Thoracic aorta endothelial cell (primary cell): ENCODE measurements at places on chromosomes 16 and 17. TPM values are rescaled to one million over a fixed set of nuclear protein-coding genes. Genes with fewer than 3 reads are reported as not detected.

Gene GSG1L2
- not detected in 2 replicates for total RNA-seq

Gene RNF222
- total RNA-seq, result not detected in 2 replicates

Gene OR4D1
- not detected in 2 replicates for total RNA-seq

Gene ZNF213
- 6.2 and 6.6 TPM in 2 replicates for total RNA-seq

Gene G6PC3
- total RNA-seq, result 23.4 and 34.3 TPM in 2 replicates

Gene TP53TG3B
- not detected in 2 replicates for total RNA-seq

Gene MFSD6L
- total RNA-seq, result not detected in 2 replicates

Gene TPSD1
- total RNA-seq, result not detected in 2 replicates

Gene NLRP1
- 43.0 and 49.4 TPM in 2 replicates for total RNA-seq

Gene TAOK2
- 91.9 and 96.3 TPM in 2 replicates for total RNA-seq

Gene EVPL
- not detected in 2 replicates for total RNA-seq

Gene TNP2
- not detected in 2 replicates for total RNA-seq

Gene C16orf86
- 1.1 and 2.0 TPM in 2 replicates for total RNA-seq

Gene GP2
- not detected in 2 replicates for total RNA-seq

Gene MPP3
- 13.2 and 13.9 TPM in 2 replicates for total RNA-seq

Gene HEXD
- total RNA-seq, result 11.7 and 13.0 TPM in 2 replicates

Gene GSE1
- 16.4 and 26.2 TPM in 2 replicates for total RNA-seq

Gene PROCA1
- 1.1 and 1.3 TPM in 2 replicates for total RNA-seq

Gene RGS9
- 1.1 and 1.4 TPM in 2 replicates for total RNA-seq

Gene LITAFD
- not detected in 2 replicates for total RNA-seq

Gene CES1
- 0.14 TPM in 1 of 2 replicates, not detected in the other for total RNA-seq

Gene MYH13
- not detected in 2 replicates for total RNA-seq

Gene PERCC1
- total RNA-seq, result not detected in 2 replicates

Gene ZC3H7A
- 84.0 and 95.3 TPM in 2 replicates for total RNA-seq

Gene UNC45B
- total RNA-seq, result under 0.01 TPM in 1 of 2 replicates, not detected in the other

Gene OTOP3
- not detected in 2 replicates for total RNA-seq

Gene ABCA8
- total RNA-seq, result 15.8 and 77.7 TPM in 2 replicates

Gene WNK4
- 0.50 and 0.66 TPM in 2 replicates for total RNA-seq

Gene GGT6
- total RNA-seq, result not detected in 2 replicates

Gene SLC7A6
- 40.8 and 43.4 TPM in 2 replicates for total RNA-seq

Gene SNRNP25
- total RNA-seq, result 26.7 and 29.0 TPM in 2 replicates

Gene NHERF1
- total RNA-seq, result 17.8 and 30.4 TPM in 2 replicates

Gene C16orf96
- 0.07 TPM in 1 of 2 replicates, not detected in the other for total RNA-seq
